T-cell (primary cell): ENCODE measurements at places on chromosomes 12 and 14. TPM values are rescaled to one million over a fixed set of nuclear protein-coding genes. Genes with fewer than 3 reads are reported as not detected.

Gene MYH6
- not detected for total RNA-seq

DNA sequence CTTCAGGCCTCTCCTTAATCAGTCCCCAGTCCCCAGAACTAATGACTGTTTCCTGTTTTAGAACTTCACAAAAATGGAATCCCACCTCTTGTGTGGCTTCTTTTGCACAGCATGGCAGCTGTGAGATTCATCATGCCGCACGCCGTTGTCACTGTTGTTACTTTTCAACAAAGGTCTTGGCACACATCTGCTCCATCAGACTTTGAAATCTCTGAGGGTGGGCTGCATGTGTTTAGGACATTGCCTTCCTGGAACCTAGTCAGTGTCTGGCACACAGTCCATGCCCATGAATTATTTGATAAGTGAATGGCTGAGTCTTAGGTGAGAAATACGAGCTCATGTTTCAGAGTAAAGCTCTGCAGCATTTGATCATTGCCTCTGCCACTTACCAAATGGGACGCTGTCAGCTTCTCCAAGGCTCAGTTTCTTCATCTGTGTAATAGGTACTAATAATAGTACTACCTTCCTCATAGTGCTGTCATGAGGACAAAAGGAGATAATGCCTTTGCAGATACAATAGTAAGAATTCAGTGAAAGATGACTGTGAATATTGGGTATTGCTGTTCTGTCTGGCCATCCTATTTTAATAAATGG, 90.4 kb downstream of the SRRM4 start:
- no peak for DNase-seq
- no peaks in the 10 kb centered on the region for H3K36me3 ChIP-seq
- no peak overlapping the region for H3K4me3 ChIP-seq

DNA sequence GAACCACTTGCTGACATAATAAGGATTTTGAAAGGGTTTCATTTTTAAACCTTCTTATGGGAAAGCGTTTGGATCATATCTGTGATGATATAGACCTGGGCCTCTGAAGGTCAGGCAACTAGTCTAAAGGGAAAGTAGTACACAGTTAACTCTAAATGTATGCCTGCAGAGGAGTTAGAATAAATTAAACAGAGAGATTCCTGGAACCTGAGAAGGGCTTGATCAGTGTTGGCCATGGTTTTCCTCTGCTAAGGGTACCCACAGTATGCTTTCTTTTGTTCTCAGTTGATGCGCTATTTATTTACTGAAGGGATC, 14.4 kb upstream of the POLR3B start:
- H3K27ac ChIP-seq = no peak overlapping the region
- no peak for DNase-seq
- no peaks in the 10 kb centered on the region for H3K27me3 ChIP-seq
- H3K4me1 ChIP-seq = no peaks in the 10 kb centered on the region
- H3K4me3 ChIP-seq = no peak overlapping the region

- no peaks in the 10 kb centered on the region for H3K36me3 ChIP-seq
- no peak overlapping the region for H3K27ac ChIP-seq
- DNase-seq = no peak
Measured at GRCh38 chr12:107570721-107571120, 114.9 kb upstream of the PWP1 start.

DNA sequence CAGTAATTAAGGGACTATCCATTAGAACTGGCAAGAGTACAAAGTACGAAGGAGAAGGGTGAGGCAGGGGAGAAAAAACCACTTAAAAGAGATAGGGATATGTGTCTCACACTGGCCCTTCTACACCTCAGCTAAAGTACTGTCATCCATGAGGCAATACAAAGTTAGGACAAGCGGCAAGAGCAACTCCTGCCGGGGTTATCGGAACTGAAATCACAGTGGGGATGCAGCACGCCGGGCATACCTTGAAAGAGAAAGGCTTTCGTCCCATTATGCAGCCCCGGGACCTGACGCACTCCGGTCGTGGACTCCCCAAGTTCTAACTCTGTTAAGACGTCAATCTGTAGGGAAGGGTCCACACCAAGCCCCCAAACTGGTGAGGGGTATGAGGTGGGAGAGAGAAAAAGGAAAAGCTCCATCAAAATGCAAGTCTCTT, 1.1 kb downstream of the NELL2 start:
- peaks cover 21% of the 10 kb centered on the region for H3K4me1 ChIP-seq
- H3K27me3 ChIP-seq = peaks cover 20% of the 10 kb centered on the region
- H3K27ac ChIP-seq = peak overlapping the region; percentile 24
- peak; percentile 12 for DNase-seq

Gene ZBTB42
- total RNA-seq = 5.2 TPM

Gene KLRB1
- 31.6 TPM for total RNA-seq

DNA sequence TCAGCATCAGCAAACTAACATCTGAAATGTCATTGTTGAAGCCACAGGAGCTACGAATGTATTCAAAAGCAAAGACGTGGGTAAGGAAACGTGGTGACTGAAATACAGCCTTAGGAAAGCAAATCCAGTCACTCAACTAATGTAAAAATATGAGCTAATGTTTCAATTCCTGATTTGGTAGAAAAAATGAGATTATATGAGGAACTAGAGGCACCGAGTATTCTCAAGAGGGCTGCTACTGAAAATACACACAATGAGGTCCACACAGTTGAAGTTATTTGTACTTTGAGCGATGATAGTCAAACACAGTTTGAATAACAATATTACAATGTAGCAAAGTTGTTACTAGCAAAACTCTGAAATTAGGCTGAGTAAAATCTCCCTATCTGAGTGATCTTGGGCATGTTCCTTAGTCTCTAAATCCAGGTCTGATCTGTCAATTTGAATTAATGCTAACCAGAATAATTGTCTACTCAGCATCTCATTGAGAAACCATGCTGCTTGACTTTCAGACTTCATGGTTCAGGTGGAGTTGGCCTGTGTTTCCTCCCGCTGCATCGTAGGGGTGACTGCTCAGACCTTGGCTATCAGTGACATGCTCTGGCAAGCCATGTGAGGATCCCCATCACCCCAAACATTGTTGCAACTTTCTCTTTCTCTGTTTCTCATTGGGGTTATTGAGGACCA, 467.1 kb upstream of the SOX5 start:
- no peaks in the 10 kb centered on the region for H3K36me3 ChIP-seq
- H3K27me3 ChIP-seq = no peaks in the 10 kb centered on the region
- no peaks in the 10 kb centered on the region for H3K4me1 ChIP-seq
- no peak for DNase-seq
- H3K27ac ChIP-seq = no peak overlapping the region

Gene CELA1
- total RNA-seq = 1.3 TPM

Gene ERP27
- 20.6 TPM for total RNA-seq

- no peaks in the 10 kb centered on the region for H3K27me3 ChIP-seq
- no peak for DNase-seq
- H3K27ac ChIP-seq = no peak overlapping the region
- H3K36me3 ChIP-seq = no peaks in the 10 kb centered on the region
Measured at GRCh38 chr12:24723759-24724158, 225.1 kb downstream of the BCAT1 start.

Gene BCL11B
- 187 TPM for total RNA-seq
